Stimulated activated CD8-positive, alpha-beta memory T cell treated with anti-CD3 and anti-CD28 coated beads, Interleukin-4, amount 100 ng/mL, for 1 hour (primary cell): ENCODE measurements at places on chromosomes 6 and 20.
A peak's percentile ranks its signal among the peaks of the same experiment; 100 is the strongest.

- DNase-seq: no peak
Observed at GRCh38 chr20:19161336-19161735, 51.1 kb upstream of the SLC24A3 start.

DNA sequence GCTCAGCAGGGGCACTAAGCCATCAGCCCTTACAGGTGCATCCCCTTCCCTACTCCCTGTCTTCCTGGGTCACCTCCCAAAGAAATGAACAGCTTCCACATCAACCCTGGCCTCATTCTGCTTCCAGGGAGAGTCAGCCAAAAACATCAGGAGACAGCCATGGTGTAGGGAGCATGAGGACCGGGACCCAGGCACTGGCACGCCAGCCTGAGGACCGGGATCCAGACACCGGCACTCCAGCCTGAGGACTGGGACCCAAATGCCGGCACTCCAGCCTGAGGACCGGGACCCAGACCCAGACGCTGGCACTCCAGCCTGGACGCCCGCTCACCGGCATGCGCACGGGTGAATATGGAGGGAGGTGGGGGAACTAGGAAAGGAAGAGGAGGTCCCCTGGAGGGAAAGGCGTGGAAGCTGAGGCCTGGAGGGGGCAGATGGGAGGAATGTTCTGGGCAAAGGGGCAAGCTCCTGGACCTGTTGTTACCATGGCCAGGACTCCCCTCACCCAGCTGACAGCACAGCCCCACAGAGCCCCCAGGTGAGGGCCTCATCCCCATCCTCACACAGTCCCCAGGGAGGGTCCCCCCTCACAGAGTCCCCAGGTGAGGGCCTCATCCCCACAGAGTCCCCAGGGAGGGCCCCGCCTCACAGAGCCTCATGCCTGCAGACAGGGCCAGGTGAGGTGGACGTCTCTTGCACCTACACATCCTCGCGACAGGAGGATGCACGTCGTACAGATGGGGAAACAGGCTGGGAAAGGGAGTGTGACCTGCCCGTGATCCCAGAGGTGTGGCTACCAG lies 26.0 kb upstream of the MRGBP start:
- DNase-seq: no peak

DNA sequence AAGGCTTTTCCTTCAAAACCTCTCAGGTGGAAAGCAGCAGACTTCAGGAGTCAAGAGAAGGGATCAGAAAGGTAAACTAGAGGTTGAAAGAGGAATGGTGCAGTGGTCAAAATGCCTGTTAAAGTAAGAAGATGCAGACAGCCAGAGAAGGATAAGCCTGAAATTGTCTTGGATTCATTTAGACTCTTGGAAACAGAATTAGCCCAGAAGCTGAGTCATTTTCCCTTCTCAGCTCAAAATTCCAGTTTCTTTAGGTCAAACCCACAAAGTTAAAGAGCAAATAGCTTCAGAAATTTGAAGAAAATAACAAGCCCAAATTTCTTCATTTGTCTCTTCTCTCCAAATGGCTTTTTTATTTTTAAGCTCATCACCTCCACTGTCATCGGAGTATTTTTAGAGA lies 73.9 kb downstream of the DHX35 start:
- no peak for DNase-seq

DNA sequence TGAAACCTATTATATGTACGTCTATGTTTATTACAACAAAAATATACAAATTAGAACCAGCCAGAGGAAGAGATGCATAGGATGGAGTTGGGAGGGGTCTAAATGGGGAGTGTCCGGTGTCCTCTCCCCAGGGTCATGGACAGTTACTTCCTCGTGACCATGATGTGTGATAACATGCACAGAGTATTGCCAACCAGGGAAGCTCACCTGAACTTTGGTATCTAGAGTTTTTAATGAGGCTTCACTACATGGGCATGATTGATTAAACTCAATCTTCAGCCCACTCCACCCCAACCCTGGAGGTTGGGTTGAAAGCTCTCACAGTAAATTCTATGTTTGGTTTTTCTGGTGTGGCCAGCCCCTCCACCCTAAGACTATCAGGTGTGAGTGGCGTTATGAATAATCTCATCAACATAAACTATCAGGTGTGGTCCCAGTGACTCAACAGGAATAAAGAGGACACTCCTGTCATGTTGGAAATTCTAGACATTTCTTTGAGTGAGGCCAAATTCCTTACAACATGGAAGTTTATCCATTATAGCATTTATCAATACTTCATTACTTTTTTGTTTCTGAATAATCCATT lies 36.4 kb upstream of the FKBP1A start:
- DNase-seq: no peak

GRCh38 chr6:140490081-140490480 lies 1115.6 kb upstream of the CITED2 start:
- DNase-seq: no peak

DNA sequence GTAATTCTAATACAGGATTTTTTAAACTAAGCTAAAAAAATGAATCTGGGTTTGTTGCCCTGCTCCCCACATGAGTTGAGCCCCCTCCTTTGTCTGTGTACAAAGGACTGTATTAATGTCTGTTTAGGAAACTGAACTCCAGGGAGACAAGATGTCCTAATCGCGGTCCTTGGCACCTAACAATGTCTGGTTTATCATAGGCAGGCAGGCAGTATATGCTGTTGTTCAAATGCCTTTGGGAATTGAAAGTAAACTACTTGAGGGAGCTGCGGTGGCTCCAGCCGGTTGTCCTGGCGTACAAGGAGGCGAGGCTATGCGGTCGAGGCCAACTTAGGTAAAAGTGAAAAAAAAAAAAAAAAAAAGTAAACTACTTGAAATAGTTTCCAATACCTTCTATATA lies 98.5 kb downstream of the TULP4 start:
- no peak for DNase-seq

GRCh38 chr6:38968702-38969149 lies 79.9 kb upstream of the GLP1R start:
- no peak for DNase-seq

GRCh38 chr6:56891754-56892153 lies 63.2 kb upstream of the BEND6 start:
- no peak for DNase-seq

DNA sequence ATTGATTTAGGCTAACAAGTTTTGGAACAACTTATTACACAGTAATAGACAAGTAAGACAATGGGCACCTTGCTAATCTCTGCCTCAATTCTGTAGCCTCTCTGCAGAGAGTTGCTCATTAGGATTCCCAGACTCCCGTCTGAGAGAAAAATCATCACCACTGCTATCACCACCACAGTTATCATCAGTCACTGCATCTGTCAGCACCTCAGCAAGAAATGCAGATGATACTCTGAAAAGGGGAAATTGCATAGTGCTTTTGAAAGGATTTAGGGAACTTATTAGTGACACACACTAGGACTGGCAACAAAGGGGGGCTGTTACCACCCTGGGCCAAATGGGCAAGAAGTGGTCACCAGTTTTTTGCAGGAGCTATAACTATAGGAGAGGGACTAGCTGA lies 39.9 kb downstream of the FOXA2 start:
- DNase-seq: no peak

DNA sequence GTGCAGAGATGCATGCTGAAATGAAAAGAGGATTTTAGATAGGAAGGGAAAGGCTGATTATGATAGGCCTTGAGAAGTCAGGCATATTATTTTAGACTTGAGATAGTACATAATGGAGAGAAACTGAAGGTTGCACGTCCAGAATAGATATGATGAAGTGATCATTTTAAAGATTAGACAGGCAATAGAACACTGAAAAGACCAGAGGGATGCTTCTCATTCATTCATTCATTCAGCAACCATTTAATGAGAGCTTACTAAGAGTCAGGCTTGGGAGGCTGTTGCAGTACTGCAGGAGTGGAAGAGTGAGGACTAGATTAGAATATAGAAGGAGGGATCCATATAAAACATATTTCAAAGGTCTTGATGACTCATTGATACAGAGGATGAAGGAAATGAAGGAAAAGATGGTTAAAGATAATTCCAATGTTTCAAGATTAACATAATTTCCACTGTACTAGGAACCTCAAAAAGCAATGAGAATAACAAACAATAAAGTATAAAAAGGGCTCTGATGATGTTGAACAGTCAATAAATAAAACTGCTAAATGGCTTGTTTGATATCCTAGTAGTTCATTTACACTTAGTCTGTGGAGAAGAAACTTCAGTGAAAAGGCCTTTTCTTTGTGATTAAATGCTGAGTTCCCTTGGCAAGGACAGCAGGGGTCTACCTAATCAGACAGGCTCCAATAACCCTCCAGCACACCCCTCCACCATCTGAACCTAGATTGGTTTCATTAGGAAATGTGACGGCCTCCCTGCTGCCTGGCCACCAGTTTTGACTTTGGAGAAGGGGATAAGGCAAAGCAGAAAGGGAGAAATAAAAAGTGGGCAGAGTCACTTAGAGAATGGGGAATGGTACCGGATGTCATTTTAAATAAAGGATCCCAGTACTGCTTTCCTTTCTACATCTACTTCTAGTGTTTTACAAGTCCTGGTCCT lies 5.3 kb upstream of the FBXO9 start:
- DNase-seq: no peak

- no peak for DNase-seq
Observed at GRCh38 chr6:127117979-127118297, 533 bp upstream of the RSPO3 start.

- DNase-seq: no peak
Observed at GRCh38 chr20:63740070-63740626, 572 bp downstream of the SLC2A4RG start.

DNA sequence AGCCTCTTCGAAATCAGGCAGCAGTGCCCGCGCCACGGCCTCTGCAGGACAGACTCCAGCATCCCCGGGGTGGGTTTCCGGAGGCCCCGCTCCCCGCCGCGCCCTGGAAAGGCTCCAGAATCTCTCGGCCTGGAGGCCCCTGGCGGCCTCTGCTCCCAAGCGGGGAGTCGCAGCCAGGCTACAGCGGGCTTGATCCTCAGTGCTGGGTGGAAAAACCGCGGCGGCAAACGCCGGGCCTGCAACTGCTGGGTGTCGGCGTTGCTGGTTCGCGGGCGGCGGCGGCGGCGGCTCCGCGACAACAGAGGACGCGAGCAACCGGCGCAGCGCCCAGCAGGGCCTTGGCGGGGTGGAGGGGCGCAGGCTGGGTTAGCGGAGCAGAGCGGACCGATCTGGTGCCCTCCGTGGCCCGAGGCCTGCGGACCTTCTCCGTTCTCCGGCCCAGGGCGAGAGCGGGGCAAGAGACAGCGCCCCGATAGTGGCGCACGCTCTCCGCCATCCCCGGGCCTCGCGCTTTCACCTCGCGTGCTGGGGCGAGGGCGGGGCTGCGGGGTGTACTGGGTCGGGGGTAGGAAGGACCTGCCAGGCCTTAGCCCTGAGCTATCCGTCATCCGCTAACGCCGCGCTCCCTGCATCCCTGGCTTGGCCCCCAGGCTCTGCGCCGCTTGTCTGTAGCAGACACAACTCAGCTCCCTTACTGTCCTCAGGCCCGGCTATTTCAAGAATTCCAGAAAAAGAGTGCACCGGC lies 3.4 kb upstream of the ZNF292 start:
- DNase-seq: peak; percentile 33

DNA sequence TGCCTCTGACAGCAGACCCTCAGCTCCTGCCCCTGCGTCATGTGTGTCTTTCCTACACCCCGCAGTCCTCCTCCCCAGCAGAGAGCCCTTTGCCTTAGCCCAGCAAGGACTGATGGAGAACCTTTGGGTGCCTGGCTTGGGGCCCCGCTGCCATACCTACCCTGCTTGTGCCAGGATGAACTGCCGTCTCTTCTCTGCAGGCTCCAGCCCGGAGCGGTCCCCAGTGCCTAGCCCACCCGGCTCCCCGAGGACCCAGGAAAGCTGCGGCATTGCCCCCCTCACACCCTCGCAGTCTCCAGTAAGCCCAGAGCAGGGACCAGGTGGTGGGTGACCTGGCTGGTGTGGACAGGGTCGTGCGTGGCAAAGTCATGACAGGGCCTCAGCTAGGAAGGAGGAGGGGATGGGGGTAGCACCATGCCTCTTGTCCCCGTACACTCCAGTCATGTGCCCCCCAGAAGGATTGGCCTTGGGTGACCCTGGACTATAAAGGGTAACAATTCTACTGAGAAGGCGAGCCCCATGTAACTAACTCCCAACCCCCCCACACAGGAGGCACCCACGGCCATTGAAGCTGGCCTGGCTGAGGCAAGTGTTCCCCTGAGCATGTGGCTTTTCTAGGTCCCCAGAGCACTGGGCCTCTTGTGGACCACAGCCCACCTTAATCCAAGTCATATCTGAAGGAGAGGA lies 8.3 kb downstream of the HSPA12B start:
- DNase-seq: no peak

DNA sequence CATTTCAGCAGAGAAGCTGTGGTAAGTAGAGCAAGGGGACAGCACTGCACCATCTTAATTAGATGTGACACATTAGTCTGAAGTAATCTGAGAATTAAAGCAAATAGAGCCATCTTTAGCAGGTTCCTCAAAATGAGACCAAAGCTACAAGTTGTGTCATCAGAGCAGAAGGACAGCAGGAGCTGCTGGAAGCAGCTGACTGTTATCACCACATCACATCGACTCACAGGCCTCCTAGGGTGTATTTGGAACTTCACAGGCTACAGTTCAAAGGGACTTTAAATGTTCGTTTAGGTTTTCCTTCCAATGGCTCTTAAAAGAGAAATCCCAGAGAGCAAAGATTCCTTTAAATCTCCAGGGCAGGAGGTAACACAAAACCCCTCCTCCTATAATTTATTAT lies 69.5 kb downstream of the LCA5 start:
- DNase-seq: no peak

GRCh38 chr6:162119341-162119740 lies 608.2 kb downstream of the PRKN start:
- DNase-seq: no peak

GRCh38 chr6:127967708-127968107 lies 66.8 kb upstream of the THEMIS start:
- DNase-seq: no peak

GRCh38 chr6:118335325-118335816 lies 212.7 kb upstream of the PLN start:
- DNase-seq: no peak

GRCh38 chr6:48597951-48598350 lies 487.0 kb upstream of the PTCHD4 start:
- no peak for DNase-seq

DNA sequence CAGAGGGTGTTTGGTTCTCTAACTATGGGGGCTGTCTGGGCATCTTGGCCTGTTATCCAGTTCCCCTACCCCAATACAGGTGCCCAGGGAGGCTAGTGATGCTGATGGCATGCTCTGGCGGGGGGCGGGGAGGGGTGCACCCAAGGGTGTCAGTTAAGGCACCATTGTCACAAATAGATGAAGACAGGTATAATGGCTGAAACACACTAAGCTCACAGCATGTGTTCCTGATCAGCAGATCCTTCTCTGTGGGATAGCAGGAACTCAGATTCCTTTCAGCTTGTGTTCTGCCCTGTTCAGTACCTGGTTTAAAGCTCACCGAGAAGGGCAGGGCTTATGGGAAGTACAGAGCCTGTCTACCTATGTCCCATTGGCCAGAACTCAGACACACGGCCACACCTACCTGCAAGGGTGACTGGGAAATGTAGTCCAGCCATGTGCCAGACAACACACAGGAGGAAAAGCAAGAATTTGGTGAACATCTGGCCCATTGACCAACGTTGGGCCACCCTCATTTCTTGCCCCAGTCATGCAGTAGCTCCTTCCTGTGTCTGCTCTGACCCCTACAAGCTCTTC lies 3.4 kb upstream of the RSPO4 start:
- DNase-seq: no peak

- DNase-seq: no peak
Observed at GRCh38 chr20:15200147-15200565, 862.7 kb upstream of the FLRT3 start.
